Progenitor cell of endocrine pancreas (in vitro differentiated cells): ENCODE measurements at places on chromosomes 1 and 21.

DNA sequence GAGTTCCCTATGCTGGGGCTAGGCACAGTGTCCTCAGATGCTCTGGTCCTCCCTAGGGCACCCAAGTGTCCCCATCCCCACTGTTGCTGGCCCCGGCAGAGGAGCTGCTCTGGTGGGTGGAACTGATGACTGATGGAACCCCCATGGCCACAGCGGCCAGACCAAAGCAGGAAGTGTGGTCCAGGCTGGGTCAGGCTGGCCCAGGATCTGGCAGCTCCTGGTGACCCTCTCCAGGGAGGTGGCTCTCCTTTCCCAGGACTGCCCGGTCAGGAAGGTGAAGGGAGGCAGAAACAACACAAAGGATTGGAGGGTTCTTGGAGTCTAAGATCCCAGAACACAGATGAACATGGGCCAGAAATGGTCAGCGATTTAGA is 1.1 kb downstream of the NKAIN1 start:
- DNase-seq, result no peak

DNA sequence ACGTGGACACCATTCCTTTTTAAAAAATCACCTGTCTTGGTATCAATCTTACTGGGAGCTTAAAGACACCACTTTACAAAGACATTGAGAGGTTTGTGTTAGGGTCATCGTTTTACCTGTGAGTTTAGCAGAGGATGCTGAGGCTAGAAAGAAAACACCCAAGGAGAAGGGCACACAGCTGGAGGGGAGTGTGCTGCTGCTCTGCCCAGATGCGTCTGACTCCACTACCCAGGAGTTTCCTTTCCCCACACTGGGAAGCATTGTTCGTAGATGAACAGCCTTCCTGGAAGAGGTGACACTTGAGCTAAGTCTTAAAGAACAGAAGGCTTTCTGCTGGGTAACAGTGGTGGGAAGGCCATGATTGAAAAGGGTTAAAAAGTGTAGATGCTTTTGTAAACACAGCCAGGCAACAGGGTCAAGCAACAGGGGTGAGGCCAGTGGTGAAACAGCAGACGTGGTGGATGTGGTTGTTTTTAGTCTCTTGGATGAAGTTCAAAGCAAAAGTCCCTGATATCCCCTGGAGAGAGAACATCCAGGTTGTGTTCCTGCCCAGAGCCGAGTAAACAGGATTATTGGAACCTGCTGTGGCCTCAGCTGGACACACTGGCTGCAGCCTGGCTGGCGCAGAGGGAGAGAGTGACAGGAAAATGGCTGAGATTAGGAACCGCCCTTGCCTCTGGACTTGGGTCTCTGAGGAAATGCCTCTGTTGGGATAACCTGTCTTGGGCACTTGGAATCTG is 198.6 kb upstream of the JUN start:
- DNase-seq, result no peak

DNA sequence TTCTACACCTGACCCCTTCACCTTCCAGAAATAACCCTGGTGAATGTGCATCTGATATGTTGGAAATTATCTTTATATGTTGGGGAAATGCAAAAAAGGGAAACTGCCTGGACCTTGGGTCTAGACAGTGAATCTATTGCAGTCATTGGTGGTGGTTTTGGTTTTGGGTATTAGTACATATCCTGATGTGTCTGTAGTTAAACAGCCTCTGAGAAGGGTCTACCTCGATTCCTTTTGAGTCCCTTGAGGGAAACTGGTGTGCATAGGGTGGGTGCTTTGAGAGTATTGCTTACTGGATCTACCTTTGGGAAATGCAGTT is 127.3 kb upstream of the KIAA0040 start:
- DNase-seq, result no peak

- no peak for DNase-seq
Measured at GRCh38 chr1:81142099-81142826, 658.5 kb upstream of the ADGRL2 start.

DNA sequence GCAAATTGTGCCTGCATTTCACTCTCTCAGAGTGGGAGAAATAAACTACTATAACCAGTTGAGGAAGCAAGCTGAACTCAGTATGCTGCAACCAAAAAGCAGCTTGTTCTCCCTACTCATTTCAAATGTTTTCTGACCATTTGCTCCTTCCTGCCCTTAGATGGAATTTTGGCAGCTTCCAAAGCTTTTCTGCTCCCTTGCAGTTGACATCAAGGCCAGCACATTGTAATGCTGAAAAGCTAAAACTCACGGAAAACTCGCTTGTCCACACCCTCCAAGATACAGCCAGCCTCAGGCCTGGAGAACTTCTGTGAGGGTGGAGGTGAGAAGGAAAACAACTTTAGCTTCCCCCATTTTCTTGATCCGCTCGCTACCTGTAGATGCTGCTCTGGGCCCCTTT is 5.0 kb upstream of the CHML start:
- DNase-seq, result no peak

- DNase-seq, result no peak
Measured at GRCh38 chr1:38061883-38062328, 15.3 kb upstream of the POU3F1 start.
